Brain pericyte (primary cell): ENCODE measurements at places on chromosomes 2 and 18.

DNA sequence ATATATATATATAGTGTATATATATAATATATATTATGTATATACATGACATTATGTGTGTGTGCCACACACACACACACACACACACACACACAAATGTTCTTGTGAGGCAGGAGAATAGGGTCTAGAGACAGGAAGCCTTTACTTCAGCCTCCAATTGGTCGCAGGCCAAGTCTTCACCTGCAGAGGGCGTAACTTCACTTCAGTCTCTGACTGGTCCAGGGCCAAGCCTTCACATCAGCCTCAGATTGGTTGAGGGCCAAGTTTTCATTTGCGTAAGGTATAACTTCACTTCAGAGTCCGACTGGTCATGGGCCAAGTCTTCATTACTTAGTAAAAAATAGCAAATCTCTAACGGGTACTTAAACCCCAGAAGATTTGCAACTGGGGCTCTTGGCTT is 13.2 kb upstream of the SS18 start:
- DNase-seq: no peak

- no peak for DNase-seq
Observed at GRCh38 chr2:26088038-26088643, 54.3 kb downstream of the RAB10 start.

DNA sequence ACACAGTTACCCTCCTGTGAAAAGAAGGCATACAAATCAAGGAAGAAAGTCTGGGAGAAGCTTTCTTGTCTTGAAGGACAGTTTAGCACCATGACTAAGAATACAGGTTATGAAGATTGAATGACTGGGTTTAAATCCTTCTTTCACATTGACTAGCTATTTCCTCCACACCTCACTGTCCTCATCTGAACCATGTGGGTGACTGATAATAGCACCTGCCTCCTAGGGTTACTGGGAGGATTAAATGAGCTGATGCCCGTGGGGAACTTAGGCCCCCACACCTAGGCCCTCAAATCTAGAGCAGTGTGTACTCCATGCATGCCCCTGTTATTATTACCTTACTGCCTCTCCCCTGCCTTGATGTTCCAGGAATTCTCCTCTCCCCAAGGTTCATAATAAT is 202.9 kb downstream of the FBXO15 start:
- DNase-seq: no peak

DNA sequence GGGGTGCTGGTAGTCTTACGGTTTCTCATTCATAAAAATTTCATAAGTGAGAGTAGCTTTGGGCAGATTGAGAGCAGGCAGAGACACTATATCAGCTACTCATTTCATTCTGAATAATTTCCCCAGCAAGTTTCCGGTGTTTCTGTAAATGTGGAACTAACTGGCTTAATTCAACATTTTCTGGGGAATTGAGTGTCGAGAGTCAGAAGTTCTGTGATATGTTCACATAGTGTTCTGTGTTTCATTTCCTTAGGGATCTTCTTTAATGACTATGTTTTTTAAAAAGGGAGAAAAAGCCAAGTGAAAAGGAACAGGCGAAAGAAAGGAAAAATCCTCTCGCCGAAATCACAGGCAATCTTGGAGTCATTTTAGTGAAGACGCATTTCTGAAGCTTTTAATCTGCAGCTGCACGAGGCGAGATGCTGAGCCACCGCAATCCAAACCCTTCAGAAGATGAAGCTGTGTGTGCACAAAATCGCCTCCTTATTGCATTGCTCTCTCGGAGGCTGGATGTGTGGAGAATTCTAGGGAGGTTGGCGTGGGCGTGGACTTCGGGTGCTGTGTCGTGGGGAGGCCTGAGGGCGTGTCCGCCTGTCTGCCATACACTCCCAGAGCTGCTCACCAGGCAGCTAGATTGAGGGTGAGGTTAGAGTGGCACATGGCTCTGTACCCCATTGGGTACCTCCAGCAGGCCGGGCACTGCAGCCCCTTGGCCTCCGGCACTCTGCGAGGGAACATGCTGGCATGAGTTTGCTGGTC is 38.4 kb upstream of the HDAC4 start:
- DNase-seq: no peak
